ENCODE measurements at places on chromosomes 7 and 10. TPM values are rescaled to one million over a fixed set of nuclear protein-coding genes. Genes with fewer than 3 reads are reported as not detected.

The IFIT1B gene
- 0.37 TPM for total RNA-seq

- DNase-seq: no peak
Measured at GRCh38 chr7:157544226-157544625, 207.4 kb downstream of the DNAJB6 start.

GRCh38 chr7:86904949-86905834 is 154.3 kb downstream of the ELAPOR2 start:
- DNase-seq: peak; percentile 28

GRCh38 chr10:101385866-101386658 is 32.1 kb downstream of the BTRC start:
- DNase-seq: no peak

The LIPK gene
- not detected for total RNA-seq

The EIF5AL1 gene
- 0.59 TPM for total RNA-seq

- DNase-seq: no peak
Measured at GRCh38 chr10:88858491-88858890, 6.8 kb upstream of the ANKRD22 start.

The TNRC18 gene
- total RNA-seq: 10.9 TPM

DNA sequence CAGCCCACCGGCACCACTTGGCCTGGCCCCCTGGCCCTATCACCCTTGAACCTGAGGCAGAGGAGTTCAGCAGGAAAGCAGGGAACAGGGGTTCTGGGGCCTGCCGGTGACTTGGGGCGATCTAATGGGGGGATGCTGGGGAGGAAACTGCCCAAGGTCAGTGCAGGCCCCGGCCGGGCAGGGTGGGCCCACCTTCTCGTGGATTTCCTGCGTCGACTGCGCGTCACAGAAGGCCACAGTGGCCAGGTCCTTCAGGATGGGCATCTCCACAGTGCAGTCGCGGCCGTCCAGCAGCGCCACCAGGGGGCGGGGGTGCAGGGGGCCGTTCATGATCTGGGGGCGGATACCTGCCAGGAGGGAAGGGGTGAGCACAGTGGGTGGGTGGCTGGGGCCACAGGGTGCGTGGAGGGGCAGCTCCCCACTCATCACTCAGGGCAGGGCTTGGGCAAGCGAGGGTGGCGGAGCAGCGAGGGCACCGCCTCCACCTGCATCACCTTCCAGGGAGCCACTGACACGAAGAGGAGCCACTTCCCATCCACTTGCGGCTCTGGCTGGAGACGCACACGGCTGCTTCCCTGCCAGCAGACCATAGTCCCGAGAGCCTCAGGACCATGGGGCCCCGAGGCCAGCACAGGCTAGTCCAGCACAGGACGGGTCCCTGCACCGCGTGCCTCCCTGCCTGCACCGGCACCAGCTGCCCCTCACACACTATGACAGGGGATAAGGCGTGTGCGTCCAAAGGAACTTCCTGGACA is 61.4 kb downstream of the ZRANB1 start:
- DNase-seq: no peak

The SPDYE8 gene
- total RNA-seq: not detected

The IQCE gene
- 7.9 TPM for total RNA-seq

GRCh38 chr10:17190602-17191001 is 10.9 kb downstream of the TRDMT1 start:
- no peak for DNase-seq

- DNase-seq: no peak
Measured at GRCh38 chr7:45060295-45060694, 28.5 kb downstream of the NACAD start.

GRCh38 chr10:125976960-125977605 is 80.7 kb downstream of the FANK1 start:
- no peak for DNase-seq

The GNG11 gene
- 30.2 TPM for total RNA-seq

DNA sequence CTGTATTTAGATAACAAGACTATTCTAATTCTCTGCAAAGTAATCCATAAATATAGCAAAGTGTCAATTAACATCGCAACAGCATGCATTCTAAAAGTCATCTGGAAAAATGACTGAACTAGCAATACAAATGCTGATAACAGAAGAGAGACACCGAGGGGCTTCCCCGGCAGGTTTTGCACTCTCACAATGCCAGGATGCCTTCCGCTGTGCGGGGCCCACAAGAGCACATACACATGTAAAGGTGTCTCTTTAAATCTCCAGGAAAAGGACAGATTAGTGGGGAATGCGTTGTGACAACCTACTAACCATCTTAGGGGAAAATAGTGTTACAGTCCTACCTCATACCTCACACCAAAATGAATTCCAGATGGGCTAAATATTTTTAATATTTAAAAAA is 86.9 kb downstream of the CXCL12 start:
- DNase-seq: no peak

- no peak for DNase-seq
Measured at GRCh38 chr7:28996836-28997235, 38.7 kb upstream of the TRIL start.

GRCh38 chr10:126227762-126228134 is 160.5 kb downstream of the ADAM12 start:
- peak; percentile 42 for DNase-seq

GRCh38 chr7:76191783-76192240 is 9.9 kb upstream of the SRRM3 start:
- peak; percentile 59 for DNase-seq

The CPN1 gene
- total RNA-seq: not detected

DNA sequence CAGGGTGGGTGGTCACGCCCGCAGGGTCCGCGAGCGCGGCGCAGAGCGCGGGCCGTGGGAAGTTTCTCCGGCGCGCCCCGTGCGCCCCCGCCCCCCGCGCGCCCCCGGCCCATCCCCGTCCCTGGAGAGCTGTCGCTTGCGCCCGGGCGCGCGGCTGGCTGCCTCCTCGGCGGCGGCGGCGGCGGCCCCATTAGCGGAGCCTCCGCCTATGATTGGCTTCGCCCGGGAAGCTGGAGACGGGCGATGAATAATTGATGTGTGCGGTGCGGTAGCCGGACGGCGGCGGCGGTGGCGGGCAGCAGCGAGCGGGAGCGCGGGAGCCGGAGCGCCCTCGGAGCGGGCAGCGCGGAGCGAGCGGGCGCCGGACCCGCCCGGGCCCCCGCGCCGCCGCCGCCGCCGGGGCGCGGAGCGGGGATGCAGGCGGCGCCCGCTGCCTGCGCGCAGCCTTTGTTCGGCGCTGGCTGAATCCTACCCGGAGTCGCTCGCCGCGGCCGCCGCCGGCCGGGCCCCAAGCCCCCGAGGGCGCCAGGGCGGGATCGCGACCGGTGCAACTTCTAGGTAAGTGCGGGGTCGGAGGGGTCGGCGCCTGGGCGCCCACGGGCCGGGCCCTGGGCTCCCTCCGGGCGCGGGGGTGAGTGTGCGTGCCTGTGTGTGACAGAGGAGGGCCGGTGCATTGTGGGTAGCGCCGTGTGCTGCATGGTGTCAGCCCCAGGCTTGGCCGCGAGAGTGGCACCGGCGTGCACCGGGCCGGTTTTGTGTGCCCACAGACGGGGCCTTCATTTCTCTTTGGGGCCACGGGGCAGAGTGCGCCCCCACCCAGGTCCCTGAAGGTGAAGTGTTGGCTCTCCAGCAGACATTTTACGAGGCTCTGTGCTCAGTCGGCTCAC is 103.8 kb upstream of the PPIF start:
- DNase-seq: no peak

GRCh38 chr7:149860821-149861727 is 12.7 kb upstream of the ATP6V0E2 start:
- no peak for DNase-seq

The FEZF1 gene
- total RNA-seq: not detected

DNA sequence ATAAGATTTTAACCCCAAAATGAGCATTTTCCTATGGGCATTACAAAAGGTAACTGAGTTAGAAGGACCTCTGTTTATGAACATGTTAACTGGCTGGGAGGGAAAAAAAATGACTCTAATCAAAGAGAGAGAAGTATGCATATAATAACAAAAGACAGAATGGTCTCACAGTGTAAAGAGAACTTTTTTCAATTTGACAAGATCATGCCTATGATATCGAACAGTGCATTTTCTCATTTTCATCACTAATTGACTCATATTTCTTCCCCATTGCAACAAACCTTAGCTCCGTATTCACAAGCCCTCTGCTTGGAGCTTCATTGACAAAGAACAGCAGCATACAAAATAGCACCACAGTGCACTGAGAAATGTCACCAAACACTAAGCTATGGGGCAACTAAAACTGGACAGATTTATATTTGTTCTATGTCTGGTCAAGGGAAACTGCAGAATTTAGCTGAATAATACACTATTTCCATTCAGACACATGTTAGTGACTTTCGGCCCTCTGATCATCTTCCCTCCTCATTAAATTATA is 45.6 kb downstream of the SMURF1 start:
- DNase-seq: no peak

The CCDC136 gene
- 0.74 TPM for total RNA-seq

DNA sequence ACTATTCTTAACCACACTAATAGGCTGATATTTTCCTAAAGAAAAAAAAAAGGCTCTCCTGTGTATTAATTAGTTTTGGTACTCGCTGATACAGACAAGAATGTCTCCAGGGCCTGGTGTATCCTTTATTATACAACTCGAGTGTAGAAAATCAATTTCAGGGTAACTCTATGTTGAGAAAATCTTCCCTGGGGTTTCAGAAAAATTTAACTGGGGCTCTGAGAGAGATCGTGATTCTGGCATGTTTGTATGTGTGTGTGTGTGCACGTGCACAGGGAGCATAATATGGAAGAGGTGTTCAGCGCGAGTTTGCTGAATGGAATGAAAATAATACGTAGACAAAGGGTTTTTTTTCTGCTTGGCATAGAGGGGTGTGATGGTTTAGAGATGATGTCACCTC is 496.8 kb downstream of the GPAM start:
- no peak for DNase-seq

- DNase-seq: peak; percentile 91
Measured at GRCh38 chr7:114889646-114890285, 32.1 kb upstream of the MDFIC start.

The RHBDD2 gene
- 92.7 TPM for total RNA-seq

The CASTOR2 gene
- total RNA-seq: 5.6 TPM

GRCh38 chr7:47581438-47581803 is 490 bp downstream of the TNS3 start:
- DNase-seq: no peak

- peak; percentile 44 for DNase-seq
Measured at GRCh38 chr7:155002411-155003091, 373 bp downstream of the PAXIP1 start.

DNA sequence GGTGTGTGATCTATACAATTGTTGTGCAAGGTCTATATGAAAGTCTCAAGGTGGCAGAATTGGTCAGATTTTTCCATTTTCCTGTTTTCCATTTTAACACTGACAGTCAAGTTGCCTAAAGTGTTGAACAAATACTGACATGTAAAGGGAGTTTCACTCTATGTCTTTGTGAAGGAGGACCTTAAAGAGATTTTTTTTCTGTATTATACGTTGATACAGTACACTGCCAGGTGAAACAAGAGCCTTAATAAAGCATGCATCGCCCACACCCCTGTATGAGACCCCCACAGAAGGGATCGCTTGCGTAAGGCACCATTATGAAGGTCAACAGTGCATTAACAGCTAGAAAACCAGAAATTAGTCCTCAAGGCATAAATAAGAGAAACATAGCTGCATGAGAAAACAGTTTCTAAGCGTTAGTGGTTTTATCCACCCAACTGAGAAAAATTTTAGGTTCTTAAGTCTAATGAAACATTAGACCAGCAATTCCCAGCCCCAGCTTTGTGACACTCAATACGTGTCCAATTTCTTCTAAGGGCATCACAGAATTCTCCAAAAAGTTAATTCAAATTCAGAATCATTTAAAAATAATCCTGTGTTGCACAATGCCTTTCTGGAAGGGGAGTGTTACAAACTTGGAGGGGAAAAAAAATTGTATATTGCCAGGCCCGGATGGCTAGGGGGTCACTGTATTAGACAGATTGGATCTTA is 6.9 kb downstream of the KLF6 start:
- DNase-seq: peak; percentile 27

The SUMF2 gene
- 128 TPM for total RNA-seq

DNA sequence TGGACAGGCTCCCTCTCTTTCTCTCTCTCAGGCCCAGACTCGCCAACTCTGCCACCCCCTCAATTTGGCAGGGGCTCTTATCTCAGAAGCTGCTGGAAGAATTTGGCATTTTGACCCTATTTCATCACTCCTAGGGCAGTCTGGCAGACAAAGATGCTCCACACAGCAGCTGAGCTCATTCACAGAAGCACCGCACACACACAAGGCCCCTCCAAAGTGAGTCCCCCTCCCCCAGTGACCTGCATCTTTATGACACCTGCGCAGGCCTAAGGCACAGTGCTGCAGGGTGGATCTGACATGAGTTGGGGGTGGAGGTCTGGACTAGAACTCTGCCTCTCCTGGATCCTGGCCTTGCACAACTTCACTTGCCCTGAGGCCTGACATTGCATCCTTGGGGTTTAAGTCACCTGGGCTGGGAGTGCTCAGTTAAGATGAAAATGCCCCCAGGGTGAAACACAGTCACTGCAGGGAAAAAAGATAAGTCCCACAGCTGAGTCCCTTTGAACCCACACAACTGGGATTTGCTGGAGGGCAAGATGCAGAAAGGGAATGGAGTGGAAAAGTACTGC is 41.1 kb upstream of the DUSP5 start:
- DNase-seq: peak; percentile 94

DNA sequence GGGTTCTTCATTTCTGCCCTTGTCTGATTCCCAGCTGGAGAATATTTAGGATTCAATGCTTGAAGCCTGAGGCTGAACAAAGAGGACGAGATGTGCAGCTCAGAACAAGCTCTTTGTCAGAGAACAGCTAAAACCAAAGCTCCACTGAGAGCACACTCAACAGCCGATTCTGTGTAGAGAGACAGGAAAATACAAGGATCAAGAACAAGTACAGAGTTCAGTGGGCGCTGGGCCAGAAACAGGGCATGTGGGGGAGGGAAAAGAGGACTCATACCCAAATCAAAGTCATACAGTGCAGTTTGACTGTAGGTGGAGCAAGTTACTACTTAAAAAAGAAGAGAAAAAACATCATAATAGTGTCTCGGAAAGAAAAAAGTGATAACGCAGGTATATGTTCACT is at the start of gene AGMO:
Gene AGMO (minus strand): TSS at position 181 of the 400 bp plus-strand sequence.
- no peak for DNase-seq

All from M059J (cell line).